ENCODE measurements at places on chromosomes 7 and 10.

- DNase-seq: no peak
These were observed 13.1 kb downstream of the DDC start for GRCh38 chr7:50552139-50552538.

- no peak for DNase-seq
These were observed 4.9 kb upstream of the CLDN3 start for GRCh38 chr7:73774923-73775322.

GRCh38 chr10:84026821-84027257 lies 112.5 kb upstream of the GHITM start:
- no peak for DNase-seq

DNA sequence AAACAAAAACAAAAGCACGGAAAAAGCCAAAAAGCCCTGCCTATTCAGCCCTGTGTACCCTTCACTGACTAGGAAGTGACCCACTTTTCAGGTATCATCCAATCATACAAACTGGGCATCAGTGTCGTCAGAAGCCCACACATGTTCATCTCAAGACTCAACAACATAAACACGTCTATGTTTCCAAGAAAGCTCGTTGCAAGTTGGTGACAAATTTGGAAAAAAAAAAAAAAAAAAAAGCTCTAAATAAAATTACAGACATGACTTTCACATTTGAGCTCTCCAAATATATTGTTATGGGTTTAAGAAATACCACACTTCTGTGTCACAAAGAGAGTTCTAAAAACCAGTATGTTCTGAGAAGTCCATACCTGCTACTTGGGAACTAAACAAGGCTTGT lies 204.7 kb upstream of the KLF14 start:
- DNase-seq: no peak
